ENCODE measurements at places on chromosomes 16 and 17. TPM values are rescaled to one million over a fixed set of nuclear protein-coding genes. Genes with fewer than 3 reads are reported as not detected.

GRCh38 chr17:40373324-40373723 lies 8.8 kb upstream of the GJD3 start:
- H3K36me3 ChIP-seq: no peaks in the 10 kb centered on the region
- H3K27ac ChIP-seq: no peak overlapping the region
- no peaks in the 10 kb centered on the region for H3K27me3 ChIP-seq
- H3K4me3 ChIP-seq: no peak overlapping the region
- H3K4me1 ChIP-seq: no peaks in the 10 kb centered on the region

DNA sequence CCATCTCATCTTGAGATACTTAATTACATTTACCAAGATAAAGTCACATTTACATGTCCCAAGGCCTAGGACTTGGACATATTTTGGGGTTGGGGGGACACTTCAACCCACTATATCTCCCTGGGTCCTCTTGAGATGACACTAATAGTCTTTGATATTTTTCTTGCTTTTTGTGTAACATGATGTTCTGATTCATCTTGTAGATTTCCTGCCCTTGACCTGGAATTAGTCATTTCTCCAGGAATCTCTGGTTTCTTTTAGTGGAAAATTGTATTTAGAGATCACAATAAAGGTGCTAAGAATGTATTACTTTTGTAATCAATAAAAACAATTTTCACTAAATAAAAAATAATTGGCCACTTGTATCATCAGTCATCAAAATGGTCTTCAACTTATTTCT lies 157.3 kb downstream of the VPS53 start:
- H3K27ac ChIP-seq: no peak overlapping the region
- H3K36me3 ChIP-seq: no peaks in the 10 kb centered on the region
- no peak for DNase-seq
- H3K27me3 ChIP-seq: no peaks in the 10 kb centered on the region
- no peak overlapping the region for H3K4me3 ChIP-seq
- H3K4me1 ChIP-seq: peaks cover 15% of the 10 kb centered on the region

DNA sequence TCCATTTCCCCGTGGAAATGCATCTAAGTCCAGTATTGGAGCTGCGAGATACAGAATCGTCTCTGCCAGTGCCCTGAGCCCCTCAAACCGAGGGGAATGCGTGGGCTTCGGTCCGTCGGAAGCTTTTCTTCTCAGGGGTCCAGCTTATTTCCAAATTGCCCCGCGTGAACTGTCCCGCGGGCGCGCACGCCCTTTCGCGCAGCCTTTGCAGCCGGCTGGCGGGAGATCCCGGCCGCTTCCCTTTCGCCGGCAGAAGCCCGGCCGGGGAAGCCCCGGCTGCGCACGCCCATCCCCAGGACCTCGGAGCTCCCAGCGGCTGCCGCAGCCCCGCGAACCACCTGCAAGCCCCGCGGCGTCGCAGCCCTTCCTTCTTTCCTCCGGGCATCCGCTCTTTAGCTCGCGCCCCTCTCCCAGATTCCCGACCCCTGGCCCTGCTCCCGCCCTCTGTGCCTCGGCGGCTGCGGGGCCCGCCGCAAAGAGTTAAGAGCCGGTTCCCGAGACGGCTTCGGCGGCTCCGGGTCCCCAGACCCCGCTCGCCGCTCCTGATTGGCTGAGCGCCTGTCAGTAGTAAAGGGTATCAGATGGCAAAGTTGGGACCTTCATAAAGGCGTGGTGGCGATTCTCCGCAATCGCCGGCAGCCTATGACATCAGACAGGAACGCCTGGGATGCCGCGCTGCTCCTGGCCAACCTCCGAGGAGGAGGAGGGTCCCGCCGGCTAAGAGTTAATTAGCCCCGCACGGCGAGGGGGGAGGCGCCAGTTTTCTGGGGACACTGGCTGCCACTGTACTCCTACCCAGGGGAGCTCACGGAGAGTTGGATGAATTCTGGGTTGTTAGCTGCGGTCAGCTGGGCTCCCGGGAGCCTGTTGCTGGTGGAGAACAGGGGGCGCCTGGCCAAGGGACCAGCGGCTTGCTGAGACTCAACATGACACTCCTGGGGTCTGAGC lies at the start of gene MYOCD:
TSS of gene MYOCD (plus strand) at position 628 of the 948 bp plus-strand sequence. CDS start at position 927, 299 bp downstream.
- H3K27me3 ChIP-seq: peaks cover 4% of the 10 kb centered on the region
- peak; percentile 81 for DNase-seq
- peak within 1 kb of the TSS; percentile 93 for H3K27ac ChIP-seq
- peak within 1 kb of the TSS; percentile 68 for H3K4me3 ChIP-seq
- peaks cover 43% of the 10 kb centered on the region for H3K4me1 ChIP-seq

- H3K27ac ChIP-seq: no peak overlapping the region
- H3K36me3 ChIP-seq: no peaks in the 10 kb centered on the region
- DNase-seq: no peak
- no peaks in the 10 kb centered on the region for H3K4me1 ChIP-seq
- no peak overlapping the region for H3K4me3 ChIP-seq
Measured at GRCh38 chr16:8187782-8188372, 402.4 kb downstream of the TMEM114 start.

- no peaks in the 10 kb centered on the region for H3K4me1 ChIP-seq
- H3K36me3 ChIP-seq: no peaks in the 10 kb centered on the region
- no peaks in the 10 kb centered on the region for H3K27me3 ChIP-seq
- H3K27ac ChIP-seq: no peak overlapping the region
- H3K4me3 ChIP-seq: no peak overlapping the region
Measured at GRCh38 chr17:46916211-46916610, 6.7 kb upstream of the GOSR2 start.

GRCh38 chr17:21353326-21354010 lies 22.7 kb upstream of the KCNJ12 start:
- no peak overlapping the region for H3K27ac ChIP-seq
- peak; percentile 64 for DNase-seq
- H3K4me1 ChIP-seq: no peaks in the 10 kb centered on the region
- no peak overlapping the region for H3K4me3 ChIP-seq
- no peaks in the 10 kb centered on the region for H3K27me3 ChIP-seq

GRCh38 chr17:42031584-42031983 lies 11.7 kb downstream of the NKIRAS2 start:
- H3K27ac ChIP-seq: no peak overlapping the region
- H3K4me1 ChIP-seq: no peaks in the 10 kb centered on the region
- no peak for DNase-seq
- peaks cover 41% of the 10 kb centered on the region for H3K27me3 ChIP-seq

DNA sequence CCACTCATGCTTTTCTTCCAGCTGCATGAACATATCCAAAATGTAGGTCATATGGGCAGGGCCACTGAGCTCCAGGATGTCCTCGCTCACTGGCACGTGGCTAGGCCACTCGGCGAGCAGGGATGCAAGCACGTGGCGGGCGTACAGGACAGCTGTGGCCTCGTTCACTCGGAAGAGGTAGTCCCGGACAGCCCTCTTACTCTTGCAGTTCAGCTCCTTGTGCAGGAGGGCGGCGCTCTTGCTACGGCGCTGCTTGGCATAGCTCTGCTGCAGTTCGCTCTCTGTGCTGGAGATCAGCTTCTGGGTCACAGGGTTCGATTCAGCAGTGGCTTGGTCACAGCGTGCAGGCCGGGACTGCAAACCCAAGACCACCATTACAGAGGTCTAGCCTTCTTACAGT lies 53.1 kb upstream of the ATP2A3 start:
- no peaks in the 10 kb centered on the region for H3K27me3 ChIP-seq
- no peak overlapping the region for H3K27ac ChIP-seq
- no peaks in the 10 kb centered on the region for H3K4me1 ChIP-seq
- no peak for DNase-seq
- H3K36me3 ChIP-seq: peaks cover 87% of the 10 kb centered on the region

GRCh38 chr17:75738218-75738802 lies 17.1 kb downstream of the ITGB4 start:
- no peak overlapping the region for H3K27ac ChIP-seq
- no peaks in the 10 kb centered on the region for H3K4me1 ChIP-seq
- no peak for DNase-seq
- H3K36me3 ChIP-seq: no peaks in the 10 kb centered on the region
- H3K4me3 ChIP-seq: no peak overlapping the region

- DNase-seq: no peak
- H3K27me3 ChIP-seq: no peaks in the 10 kb centered on the region
- no peak overlapping the region for H3K27ac ChIP-seq
- H3K4me1 ChIP-seq: no peaks in the 10 kb centered on the region
- H3K4me3 ChIP-seq: no peak overlapping the region
- no peaks in the 10 kb centered on the region for H3K36me3 ChIP-seq
Measured at GRCh38 chr17:29196769-29197515, 16.7 kb upstream of the MYO18A start.

GRCh38 chr16:71537643-71538042 lies 11.4 kb downstream of the CHST4 start:
- H3K4me1 ChIP-seq: no peaks in the 10 kb centered on the region
- no peak for DNase-seq
- no peak overlapping the region for H3K4me3 ChIP-seq
- no peak overlapping the region for H3K27ac ChIP-seq

DNA sequence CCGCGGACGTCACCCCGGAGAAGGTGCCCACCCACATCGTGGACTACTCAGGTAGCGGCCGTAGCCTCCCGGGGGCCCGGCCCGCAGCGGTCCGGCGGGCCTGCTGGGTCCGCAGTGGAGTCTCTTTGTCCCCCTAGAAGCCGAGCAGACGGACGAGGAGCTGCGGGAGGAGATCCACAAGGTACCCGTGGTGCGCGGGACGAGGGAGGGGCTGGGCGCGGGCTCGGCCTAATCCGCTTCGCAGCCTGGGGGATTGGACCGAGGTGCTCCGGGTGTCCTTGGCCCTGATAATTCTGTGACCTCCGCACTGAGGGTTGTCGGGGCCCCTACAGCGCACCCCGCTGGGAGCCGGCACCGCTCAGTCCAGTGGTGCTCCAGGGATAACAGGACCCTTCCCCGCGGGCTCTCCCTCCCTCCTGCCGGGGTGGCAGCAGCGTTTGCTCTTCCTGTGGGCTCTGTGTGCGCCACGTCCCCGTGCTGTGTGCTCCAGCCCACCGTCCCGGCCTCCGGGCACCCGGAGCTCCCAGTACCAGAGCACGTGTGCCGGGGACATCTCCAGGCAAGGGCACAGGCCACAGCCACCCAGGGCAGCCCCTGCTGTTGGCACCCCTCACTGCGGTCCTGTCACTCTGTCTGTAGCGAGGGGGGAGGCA lies 713 bp downstream of the RHOT2 start:
- H3K4me1 ChIP-seq: peaks cover 19% of the 10 kb centered on the region
- no peak for DNase-seq
- H3K27me3 ChIP-seq: no peaks in the 10 kb centered on the region
- H3K4me3 ChIP-seq: peak overlapping the region; percentile 62

- no peak for DNase-seq
- no peak overlapping the region for H3K27ac ChIP-seq
- H3K36me3 ChIP-seq: no peaks in the 10 kb centered on the region
- no peak overlapping the region for H3K4me3 ChIP-seq
- H3K4me1 ChIP-seq: peaks cover 51% of the 10 kb centered on the region
Measured at GRCh38 chr16:2964475-2965336, 631 bp downstream of the KREMEN2 start.

DNA sequence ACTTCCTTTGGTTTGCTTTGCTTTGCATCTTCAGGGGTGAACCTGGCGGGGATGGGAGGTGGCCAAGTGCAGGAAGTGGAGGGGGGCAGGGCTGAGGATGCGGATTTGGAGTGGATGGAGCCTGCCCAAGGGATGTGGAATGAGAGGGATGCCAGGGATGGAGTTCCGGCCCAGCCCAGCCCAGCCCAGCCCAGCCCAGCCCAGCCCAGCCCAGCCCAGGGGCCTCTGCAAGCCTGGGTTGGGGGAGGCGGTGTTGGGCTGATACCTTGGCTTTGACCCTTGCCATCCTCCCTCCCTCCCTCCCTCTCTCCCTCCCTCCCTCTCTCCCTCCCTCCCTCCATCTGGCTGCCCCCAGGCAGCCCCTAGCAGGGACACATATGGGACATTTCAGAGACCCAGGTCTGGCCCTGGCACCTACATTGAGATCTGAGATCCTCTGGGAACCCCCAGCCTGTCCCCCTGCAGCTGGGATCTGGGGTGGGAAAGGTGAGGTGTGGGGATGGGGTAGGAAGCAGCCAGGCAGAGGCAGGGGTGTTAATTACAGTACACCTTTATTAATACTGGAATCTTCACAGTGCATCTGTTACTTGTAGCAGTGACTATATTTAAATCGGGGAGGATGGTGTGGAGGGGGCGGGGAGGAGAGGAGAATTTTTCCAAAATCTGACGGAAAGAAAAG lies 14.5 kb downstream of the IL34 start:
- H3K27me3 ChIP-seq: no peaks in the 10 kb centered on the region
- H3K27ac ChIP-seq: peak overlapping the region; percentile 75
- no peak overlapping the region for H3K4me3 ChIP-seq
- H3K36me3 ChIP-seq: peaks cover 30% of the 10 kb centered on the region

- no peak for DNase-seq
- peaks cover 11% of the 10 kb centered on the region for H3K36me3 ChIP-seq
- no peak overlapping the region for H3K4me3 ChIP-seq
- no peaks in the 10 kb centered on the region for H3K4me1 ChIP-seq
Measured at GRCh38 chr16:22278441-22279230, 18.6 kb upstream of the POLR3E start.

GRCh38 chr17:81727324-81728031 lies 15.4 kb downstream of the SLC25A10 start:
- DNase-seq: no peak
- no peak overlapping the region for H3K4me3 ChIP-seq
- H3K27ac ChIP-seq: no peak overlapping the region
- H3K4me1 ChIP-seq: peaks cover 10% of the 10 kb centered on the region
- no peaks in the 10 kb centered on the region for H3K36me3 ChIP-seq

DNA sequence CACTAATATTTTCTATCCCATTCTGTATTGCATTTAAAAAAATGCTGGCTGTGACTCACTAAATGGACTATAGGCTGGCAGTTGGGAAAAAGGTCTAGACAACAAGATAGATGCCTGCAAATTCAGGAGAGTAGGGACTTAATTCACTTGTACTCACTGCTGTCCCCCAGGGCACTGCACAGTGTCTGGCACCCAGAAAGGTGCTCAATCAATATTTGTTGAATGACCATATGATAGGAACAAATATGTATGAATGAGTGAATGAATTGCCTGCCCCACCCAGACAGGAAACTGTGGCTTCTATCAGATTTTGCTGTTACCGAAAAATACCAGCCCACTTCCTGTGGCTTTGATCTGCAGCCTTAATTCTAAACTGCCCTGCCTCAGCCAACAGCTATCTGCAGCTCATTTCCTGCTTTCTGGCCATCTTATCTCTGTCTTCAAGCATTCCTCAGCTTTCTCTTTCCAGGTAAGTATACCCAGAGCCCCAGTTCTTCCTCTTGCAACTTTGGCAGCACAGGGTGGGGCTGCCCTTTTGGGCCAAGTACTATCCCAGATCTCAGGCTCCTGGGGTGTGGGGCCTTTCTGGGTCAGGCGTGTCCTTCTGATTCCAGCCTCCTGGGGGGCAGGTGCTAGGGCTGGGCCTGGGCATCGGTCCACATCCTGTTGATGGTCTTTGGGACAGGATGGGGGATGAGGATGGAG lies 15.3 kb upstream of the TNS4 start:
- no peak overlapping the region for H3K27ac ChIP-seq
- no peaks in the 10 kb centered on the region for H3K27me3 ChIP-seq
- H3K36me3 ChIP-seq: no peaks in the 10 kb centered on the region
- peak; percentile 36 for DNase-seq
- no peak overlapping the region for H3K4me3 ChIP-seq
- H3K4me1 ChIP-seq: peaks cover 4% of the 10 kb centered on the region

UMOD gene
- polyA plus RNA-seq: not detected

ZNF750 gene
- polyA plus RNA-seq: not detected

DERL2 gene
- 23.1 TPM for polyA plus RNA-seq

PRSS33 gene
- polyA plus RNA-seq: not detected

ACAP1 gene
- 55.8 TPM for polyA plus RNA-seq

FOXJ1 gene
- polyA plus RNA-seq: 2.3 TPM

BIRC5 gene
- polyA plus RNA-seq: 33.5 TPM

CASKIN2 gene
- polyA plus RNA-seq: 4.8 TPM

Measured in sigmoid colon (tissue), 7 donors.